ENCODE measurements at places on chromosomes 16 and 17.

DNA sequence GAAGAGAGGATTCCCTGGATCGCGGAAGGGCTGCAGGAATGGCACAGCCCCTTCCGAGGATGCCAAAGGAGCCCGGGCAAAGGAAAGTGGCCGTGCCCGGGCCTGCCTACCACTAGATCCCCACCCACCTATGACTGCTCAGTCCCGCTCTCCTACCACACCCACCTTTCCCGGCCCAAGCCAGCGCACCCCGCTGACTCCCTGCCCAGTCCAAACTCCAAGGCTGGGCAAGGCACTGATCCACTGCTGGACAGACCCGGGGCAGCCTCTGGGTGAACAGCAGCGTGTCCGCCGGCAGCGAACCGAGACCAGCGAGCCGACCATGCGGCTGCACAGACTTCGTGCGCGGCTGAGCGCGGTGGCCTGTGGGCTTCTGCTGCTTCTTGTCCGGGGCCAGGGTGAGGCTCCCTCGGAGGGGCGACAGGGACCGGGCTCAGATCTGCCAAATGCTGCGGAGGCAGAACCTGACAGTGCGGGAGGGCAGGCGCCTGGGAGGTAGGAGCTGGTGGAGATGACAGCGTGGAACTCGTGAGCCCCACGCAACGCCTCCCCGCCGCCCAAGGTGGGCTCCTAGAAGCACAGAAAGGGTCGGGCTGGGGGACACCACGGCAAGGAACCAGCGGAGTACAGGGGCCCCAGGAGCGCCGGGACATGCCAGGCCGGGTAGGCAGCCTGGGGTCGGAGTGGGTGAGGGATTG is at the start of gene CES2:
TSS of gene CES2 (plus strand) at position 203 of the 698 bp plus-strand sequence. CDS start at position 323, 120 bp downstream.
- DNase-seq: peak; percentile 86

GRCh38 chr16:87276924-87277323 is 40.3 kb downstream of the C16orf95 start:
- no peak for DNase-seq

- DNase-seq: peak; percentile 27
These were observed 9.5 kb upstream of the USP10 start for GRCh38 chr16:84690088-84690819.

DNA sequence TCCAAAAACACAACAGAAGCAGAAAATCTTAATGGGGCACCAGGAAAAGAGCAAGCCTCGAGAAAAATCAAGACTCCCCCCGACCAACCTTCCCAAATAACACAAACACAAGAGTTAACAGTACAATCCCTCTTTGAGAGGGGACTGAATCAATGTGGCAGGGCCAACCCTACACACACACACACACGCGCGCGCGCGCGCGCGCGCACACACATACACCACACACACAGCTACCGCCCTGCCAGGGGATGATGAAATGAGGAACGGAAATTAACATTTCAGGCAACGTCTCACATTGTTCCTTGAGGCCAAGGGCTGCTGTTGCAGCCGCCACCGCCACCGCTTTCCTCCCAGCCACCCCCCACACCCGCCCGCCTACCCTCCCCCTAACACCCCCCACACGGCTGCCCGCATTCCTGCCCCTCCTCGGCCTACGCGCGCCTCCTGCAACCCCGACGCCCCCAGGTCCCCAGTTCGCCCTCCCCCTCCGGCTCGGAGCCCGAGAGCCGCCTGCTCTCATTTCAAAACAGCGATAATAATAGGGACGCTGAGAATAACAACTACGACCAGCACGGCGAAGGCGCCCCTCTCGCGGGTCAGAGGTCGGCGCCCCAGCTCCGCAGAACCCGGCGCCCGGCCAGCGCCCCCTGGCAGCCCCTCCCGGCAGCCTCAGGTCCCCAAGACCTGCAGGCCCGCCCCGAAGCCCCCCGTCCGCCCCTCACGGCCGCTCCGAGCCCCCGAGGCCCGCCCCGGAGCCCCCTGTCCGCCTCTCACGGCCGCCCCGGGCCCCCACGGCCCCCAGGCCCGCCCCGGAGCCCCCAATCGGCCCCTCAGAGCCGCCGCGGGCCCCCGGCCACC is 1.1 kb downstream of the ANKRD11 start:
- DNase-seq: peak; percentile 89

- peak; percentile 60 for DNase-seq
These were observed 192.8 kb downstream of the MAP2K6 start for GRCh38 chr17:69607162-69607834.

DNA sequence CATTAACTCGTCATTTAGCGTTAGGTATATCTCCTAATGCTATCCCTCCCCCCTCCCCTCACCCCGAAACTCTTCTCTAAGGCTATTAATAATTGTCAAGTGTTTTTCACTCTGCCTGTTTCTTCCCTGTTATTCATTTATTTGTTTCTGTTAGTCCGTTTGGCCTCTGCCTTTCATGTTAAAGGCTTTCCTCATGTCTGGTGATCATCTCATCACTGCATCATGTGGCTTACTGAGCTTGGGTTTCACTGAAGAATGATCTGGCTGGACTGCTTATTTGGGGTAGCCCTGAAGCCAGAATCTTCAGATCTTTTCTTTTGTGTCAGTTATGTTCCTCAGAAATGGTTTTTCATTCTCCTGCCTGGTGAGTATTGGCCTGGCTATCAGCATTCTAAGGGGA is 9.5 kb downstream of the UTP4 start:
- DNase-seq: no peak

DNA sequence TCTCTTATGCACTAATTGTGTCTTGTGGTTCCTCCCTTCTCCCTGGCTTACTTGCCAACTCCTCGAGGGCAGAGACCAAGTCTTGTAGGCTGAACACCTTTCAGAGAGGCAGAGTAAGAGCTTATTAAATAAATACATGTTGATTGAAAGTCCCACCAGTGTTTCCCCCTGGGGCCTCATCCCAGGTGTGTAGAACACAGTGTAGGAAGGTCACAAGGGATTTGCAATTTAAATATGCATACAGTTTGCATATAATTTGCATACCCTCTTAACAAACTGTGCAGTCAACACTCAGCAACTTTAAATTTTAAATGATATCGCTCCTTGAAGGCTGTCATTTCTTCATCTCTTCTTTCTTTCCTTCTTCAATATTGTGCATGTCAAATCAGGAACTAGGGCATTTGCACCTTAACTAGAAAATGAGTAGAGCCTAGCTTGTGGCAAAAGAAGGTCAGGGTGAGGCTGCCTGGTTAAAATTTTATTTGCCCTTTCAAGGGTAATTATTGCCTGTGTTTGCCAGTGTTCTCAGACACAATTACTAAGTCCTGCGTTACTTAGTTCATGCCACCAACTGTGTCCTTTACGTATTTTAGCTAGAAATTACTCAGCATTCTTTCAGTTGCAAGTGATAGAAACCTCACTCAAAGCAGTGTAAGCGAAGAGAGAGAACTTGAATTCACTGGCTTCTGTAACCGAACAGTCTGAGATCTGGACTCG is 465.7 kb downstream of the HAPSTR1 start:
- DNase-seq: no peak

All from GM03348 (cell line).